ENCODE measurements at places on chromosomes 4 and X.

DNA sequence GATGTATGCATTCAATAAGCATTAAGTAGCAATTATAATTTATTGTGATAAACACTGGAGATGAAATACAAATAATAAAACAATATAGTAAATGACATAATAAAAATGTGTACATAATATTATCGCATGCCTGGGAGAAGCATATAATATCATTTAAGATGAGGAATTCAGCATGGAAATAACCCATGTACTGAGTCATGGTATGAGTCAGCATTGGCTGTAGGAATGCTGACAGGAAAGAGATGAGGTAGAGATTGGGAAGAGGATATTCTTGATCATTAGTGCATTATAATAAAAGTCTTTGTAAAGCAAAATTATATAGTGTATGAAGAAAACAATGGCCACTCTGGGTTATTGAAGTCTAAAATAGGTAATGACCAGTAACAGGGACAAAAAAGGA, 82.8 kb downstream of the MAGEB10 start:
- DNase-seq = no peak

DNA sequence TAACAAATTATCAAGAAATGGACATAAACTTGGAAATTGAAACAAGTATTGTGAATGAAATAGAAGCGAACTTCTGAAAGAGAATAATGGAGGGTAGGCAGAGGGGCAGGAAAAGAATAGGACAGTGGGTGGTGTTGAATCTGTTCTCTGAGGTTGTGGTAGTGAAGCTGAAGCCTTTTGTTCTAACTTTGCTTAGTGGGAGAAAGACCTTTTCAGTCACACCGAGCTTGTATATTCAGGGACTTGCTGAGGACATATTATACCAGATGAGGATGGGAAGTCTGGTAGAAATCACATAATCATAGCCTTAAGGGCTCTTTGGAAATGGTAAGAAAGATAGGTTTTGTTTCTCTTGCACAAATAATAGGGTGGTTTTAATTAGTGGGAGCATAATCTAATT, 115.4 kb upstream of the NDST4 start:
- DNase-seq = no peak

DNA sequence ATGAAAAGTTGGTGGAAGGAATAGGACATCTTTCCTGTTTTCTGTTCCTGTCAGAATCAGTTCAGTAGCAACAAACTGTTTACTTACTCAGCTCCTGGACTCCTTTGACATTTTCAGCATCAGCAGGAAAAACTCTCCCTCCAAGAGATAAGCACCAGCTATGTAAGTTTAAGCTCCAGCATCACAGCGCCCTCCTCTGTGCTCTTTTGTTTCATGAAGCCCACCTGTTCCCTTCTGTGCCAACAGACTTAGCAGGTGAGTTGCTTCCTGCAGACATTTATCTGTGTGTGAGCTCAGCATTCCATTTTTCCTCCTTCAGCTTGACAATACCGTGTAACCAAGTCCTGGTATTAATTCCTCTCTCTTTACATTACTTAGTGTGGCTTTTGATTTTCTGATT, 644.1 kb upstream of the AGA start:
- no peak for DNase-seq

DNA sequence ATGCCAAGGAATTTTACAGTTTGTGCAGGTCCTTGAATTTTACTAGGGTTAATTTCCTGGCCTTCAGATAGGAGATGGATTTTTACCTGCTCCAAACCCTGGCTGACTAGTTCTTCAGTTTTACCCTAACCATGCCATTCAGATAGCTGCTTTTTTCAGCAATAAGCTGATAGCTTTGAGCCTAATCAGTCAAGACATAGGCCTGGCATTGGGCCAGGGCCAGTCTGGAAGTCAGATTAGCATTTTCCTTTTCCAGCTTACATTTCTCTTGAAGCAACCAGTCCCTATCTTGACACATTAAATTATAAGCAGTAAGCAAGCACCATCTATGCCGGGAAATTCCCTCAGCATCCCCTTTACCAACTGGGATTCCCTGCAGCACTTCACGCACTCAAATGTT, 177.1 kb downstream of the ADGRA3 start:
- no peak for DNase-seq

DNA sequence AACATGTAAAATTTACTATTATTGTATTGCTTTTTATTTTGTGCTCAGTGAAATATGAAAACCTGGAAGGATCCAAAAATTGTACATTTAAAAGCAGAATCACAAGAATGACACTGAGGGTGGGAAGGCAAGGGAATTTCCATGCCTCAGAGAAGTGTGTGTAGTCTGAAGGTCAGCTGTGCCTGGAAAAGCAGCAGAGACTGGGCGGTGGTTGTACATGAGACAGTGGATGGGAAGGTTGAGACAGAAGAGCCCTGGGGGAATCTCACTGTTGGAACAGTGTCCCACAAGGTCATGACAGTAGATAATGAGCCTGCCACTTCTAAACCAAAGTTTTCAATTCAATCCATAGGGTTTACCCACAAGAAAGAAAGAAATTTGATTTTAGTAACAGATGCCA, 17.1 kb upstream of the ANTXR2 start:
- no peak for DNase-seq

GRCh38 chr4:23039818-23040217, 347.1 kb downstream of the GBA3 start:
- DNase-seq = no peak
